ENCODE measurements at places on chromosomes 16 and 17.

- DNase-seq, result no peak
Observed at GRCh38 chr16:6827931-6828330, 504.7 kb upstream of the RBFOX1 start.

- no peak for DNase-seq
Observed at GRCh38 chr17:27009087-27009486, 284.8 kb upstream of the WSB1 start.

GRCh38 chr16:19657831-19658230, 60.2 kb downstream of the KNOP1 start:
- no peak for DNase-seq

- peak; percentile 21 for DNase-seq
Observed at GRCh38 chr17:39927929-39928857, 661 bp downstream of the LRRC3C start.

GRCh38 chr17:59513934-59514841, 51.2 kb upstream of the DHX40 start:
- peak; percentile 16 for DNase-seq

DNA sequence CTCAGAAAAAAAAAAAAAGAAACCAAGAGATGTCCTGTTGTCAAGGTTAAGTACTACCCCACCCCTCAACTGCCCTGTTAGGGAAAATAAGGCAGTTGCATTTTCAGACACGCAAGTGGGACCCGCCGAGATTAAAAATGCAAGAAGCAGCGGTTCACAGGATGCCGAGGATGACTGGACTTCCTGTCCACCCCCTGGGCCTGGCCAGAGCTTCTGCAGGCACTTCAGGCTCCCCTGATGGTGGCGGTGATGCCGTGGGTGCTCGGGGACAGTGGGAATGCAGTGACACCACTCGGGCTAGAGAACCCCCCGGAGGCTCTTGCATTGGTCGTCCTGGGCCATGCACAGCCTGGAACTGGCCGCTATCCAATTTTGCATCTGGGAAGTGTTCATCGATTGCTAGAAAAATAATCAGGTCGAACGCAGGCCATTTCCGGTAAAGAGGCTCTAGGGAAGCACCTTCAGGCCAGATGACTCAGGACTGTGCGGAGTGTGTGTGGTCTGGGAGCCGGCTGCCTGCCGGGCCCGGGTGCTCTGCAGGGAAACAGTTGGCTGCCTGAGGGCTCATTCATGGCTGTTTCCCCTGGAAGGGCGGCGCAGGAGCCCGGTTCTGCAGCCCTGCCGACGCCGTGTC, 13.4 kb upstream of the CRISPLD2 start:
- DNase-seq, result peak; percentile 89

GRCh38 chr17:65060631-65061254, 4.2 kb upstream of the GNA13 start:
- no peak for DNase-seq

- no peak for DNase-seq
Observed at GRCh38 chr16:15425861-15426260, 8.5 kb upstream of the BMERB1 start.

DNA sequence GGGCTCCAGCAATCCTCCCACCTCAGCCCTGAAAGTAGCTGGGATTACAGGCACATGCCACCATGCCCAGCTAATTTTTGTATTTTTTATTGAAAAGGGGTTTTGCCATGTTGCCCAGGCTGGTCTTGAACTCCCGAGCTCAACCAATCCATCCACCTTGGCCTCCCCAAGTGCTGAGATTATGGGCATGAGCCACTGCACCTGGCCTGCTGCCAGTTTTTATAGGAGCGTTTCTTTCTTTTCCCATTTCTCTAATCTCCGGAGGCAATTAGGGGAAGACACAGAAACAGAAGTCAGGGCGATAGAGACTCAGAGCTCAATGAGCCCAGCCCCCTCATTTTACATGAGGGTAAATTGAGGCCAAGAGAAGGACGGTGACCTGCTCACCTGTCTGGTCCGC, 10.4 kb downstream of the MGAT5B start:
- no peak for DNase-seq

DNA sequence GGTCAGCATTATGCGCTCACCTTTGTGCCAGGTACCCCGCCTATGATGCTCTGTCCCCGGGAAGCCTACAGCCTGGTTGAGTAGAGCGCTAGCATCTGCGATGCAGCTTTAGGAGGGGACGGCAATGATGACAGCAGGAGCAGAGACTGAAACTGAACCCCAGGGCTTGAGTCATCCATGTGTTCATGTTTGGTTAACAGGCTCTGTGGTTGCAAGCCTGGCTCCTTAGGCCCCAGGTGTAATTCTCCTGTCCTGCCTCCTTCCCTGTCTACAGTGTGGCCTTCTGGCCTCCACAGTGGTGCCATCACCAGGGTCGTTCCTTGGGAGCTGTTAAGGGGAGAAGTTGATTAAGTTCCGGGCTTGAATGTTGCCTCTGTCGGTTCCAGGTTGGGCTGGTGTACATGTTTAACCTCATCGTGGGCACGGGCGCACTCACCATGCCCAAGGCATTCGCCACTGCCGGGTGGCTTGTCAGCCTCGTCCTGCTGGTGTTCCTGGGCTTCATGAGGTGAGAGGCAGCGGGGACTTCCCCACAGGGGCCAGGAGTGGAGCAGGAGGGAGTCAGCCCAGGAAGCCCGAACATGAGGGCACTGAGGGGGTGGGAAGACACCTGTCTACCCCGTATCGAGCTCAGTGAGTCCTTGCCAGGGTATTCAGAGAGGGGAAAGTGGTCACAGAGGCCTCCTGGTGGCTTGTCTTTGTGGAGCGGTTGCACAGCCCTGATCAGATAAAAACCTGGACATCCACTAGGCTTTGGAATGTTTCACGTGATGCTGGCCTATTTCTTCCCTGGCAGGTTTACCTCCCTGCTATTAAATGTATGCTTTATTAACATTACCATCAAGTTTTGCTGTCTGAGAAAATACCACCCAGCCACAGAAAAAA, 9.2 kb upstream of the NAT9 start:
- no peak for DNase-seq

- peak; percentile 80 for DNase-seq
Observed at GRCh38 chr17:28744104-28744971, 527 bp downstream of the TRAF4 start.

GRCh38 chr17:35930211-35931065, at the start of gene RDM1:
Gene RDM1 (minus strand): TSS chr17:35930773. CDS start chr17:35930727, 46 bp downstream.
- peak; percentile 85 for DNase-seq

- no peak for DNase-seq
Observed at GRCh38 chr17:3167574-3167973, 29.7 kb upstream of the OR1A2 start.

DNA sequence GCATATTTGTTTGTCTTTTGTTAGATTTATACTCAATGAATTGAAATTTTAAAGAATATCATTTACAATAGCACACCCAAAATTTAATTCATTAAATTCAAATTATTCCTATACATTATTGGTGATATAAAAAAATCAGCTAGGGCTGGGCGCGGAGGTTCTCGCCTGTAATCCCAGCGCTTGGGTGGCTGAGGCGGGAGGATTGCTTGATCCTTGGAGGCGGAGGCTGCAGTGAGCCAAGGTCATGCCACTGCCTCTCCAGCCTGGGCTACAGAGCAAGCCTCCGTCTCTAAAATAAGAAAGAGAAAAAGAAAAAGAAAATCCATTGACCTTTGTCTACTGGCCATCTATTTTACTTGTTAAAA, 4.5 kb upstream of the PRDM7 start:
- no peak for DNase-seq

DNA sequence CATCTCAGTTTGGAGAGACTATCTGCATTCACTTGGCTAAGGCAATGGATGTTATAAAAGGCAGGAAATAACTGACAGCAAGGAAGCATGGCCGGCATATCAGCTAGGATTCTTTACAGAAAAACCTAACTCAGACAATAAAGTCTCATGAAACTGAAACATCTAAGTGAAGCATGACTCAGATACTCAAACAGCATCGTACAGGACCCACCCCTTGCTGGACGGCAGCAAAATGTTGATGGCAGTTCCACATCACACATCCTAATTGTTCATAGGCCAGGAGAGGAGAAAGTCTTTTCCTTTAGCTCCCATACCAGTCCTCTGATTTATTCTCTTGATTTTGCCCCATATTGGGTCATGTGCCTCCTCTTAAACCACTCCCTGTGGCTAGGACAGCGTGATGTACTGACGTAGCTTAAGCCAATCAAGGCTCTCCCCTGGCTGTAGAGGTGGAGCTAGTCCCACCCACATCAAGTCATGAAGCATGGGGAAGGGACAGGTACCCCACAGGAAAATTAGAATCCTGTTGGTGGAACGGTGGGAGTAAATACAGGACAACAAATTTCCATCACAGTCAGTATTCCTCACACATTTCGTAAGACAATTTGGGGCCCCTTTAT, 178.9 kb downstream of the IRX3 start:
- no peak for DNase-seq

GRCh38 chr17:36993227-36993626, 44.5 kb downstream of the AATF start:
- no peak for DNase-seq

- DNase-seq, result peak; percentile 70
Observed at GRCh38 chr17:80647746-80648145, 103.1 kb downstream of the RPTOR start.

- peak; percentile 17 for DNase-seq
Observed at GRCh38 chr16:77308163-77308561, 109.0 kb downstream of the SYCE1L start.

- no peak for DNase-seq
Observed at GRCh38 chr16:66940236-66940635, 4.9 kb downstream of the CES2 start.

DNA sequence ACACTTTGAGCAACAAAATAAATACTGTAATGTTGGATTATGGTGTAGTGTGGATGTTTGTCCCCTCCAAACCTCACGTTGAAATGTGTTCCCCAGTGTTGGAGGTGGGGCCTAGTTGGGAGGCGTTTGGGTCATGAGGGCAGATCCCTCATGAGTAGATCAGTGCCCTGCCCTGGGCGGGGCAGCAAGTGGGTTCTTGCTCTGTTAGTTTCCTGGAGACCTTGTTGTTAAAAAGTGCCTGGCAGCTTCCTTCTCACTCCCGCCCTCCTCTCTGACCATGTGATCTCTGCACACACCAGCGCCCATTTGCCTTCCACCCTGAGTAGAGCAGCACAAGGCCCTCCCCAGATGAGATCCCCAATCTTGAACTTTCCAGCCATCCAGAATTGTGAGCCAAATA, 67.7 kb downstream of the MPRIP start:
- DNase-seq, result no peak

DNA sequence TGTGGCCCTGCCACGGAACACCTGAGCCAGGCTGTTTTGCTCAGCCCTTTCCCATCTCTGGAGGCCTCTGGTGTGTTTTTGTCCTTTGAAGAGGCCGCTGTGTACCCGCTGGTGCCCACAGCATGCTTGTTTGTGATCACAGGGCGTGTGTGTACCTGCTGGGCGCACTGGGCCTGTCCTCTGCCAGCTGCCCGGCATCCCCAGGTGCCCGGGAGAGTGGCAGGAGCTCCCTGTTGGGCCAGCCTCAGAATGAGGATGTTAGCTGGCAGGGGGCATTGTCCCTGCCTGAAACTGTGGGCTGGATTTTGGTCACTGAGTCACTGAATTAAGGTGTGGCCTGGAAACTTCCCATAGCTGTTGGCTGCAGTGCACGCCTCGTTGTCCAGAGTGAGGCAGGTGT, 31.1 kb downstream of the BAIAP2 start:
- DNase-seq, result no peak

DNA sequence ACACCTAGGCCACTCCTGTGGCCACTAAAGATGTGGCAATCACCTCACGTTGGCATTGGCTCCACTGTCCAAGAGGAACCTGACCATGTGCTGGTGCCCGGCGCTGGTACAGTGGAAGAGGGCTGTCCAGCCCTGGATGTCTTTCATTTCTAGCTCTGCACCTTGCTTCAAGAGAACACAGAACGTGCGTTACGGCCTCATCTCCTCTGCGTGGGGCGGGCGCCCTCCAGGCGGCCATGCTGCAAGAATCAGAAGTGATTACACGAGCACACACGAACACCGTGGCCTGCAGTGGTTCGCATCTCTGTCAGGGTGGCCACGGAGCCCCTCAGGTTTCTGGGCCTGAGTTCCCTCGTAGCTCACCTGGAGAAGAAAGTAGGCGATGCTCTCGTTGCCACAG, 7.5 kb downstream of the ANKS3 start:
- no peak for DNase-seq

DNA sequence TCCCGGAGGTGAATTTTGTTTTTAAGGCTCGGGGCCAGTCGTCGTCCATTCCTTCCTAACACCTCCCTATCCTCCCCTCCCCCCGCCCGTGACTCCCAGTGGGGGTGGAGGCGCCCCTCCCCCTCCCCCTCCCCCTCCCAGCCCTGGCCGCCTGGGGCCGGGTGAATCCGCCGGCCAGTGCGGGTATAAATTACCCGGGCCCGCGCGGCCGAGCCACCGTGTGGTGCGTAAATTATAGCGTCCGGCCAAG, 2.0 kb upstream of the GSE1 start:
- DNase-seq, result peak; percentile 62

Data from GM03348 (cell line).